ENCODE measurements at places on chromosomes 7 and 10.

GRCh38 chr7:85498031-85498430 is 311.2 kb upstream of the SEMA3D start:
- DNase-seq = no peak

GRCh38 chr7:143199040-143199439 is 15.8 kb downstream of the TAS2R39 start:
- DNase-seq = no peak

DNA sequence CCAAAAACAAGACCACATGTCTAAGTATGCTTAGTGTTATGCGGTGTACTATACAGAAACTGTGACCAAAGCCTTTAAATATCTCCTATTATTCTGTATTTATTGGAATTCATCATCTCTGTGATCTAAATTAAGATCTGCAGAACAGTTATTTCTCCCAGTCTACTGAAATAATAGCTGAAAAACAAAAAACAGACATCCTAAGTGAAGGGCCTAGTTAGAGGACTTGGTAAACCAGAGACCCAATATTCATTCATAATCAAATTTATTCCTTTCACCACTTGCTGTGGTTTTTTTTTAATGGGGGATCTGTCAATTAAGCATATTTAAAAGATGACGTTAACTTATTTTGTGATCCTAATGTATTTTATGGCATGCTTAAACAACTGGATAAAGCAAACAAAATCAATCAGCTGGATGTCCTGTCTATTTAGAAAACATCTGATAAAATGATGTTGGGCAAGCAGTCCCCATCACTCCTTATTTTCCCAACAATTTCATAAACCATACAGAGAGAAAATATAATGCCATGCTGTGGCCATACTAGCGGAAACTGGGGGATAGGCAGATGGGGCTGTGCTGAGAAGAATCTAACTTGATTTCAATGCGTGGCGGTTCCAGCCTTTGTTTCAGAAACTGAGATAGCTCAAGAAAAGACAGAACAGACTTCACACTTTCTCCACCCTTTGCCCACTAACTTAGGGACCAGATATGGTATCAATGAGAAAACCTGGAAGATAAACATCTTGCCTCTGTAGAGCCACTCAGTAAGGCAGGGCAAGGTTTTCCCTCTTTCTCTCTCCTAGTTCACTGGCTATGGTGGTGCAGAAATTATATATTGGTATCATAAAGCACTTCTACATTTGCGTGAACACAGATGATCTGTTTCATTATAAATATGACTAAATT is 32.9 kb downstream of the ICA1 start:
- DNase-seq = no peak

DNA sequence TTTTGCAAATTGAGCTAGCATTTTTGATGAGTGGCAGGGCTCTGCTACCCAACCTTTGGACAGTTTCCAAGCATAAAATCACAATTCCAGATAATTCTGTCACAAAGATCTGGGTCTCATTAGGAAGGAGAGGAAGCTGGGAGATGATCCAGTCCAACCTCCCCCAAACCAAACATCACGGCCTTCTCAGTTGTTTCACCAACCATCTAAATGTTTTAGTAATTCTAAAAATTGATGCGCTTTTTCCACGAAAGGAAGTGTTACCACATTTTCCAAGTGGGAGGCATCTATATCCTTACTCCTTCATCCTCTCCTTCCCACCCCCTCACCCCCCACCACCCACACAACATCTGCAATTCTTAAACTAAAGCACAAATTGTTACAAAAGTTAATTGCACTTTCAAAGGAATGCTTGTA is 108.3 kb downstream of the EGFR start:
- no peak for DNase-seq

DNA sequence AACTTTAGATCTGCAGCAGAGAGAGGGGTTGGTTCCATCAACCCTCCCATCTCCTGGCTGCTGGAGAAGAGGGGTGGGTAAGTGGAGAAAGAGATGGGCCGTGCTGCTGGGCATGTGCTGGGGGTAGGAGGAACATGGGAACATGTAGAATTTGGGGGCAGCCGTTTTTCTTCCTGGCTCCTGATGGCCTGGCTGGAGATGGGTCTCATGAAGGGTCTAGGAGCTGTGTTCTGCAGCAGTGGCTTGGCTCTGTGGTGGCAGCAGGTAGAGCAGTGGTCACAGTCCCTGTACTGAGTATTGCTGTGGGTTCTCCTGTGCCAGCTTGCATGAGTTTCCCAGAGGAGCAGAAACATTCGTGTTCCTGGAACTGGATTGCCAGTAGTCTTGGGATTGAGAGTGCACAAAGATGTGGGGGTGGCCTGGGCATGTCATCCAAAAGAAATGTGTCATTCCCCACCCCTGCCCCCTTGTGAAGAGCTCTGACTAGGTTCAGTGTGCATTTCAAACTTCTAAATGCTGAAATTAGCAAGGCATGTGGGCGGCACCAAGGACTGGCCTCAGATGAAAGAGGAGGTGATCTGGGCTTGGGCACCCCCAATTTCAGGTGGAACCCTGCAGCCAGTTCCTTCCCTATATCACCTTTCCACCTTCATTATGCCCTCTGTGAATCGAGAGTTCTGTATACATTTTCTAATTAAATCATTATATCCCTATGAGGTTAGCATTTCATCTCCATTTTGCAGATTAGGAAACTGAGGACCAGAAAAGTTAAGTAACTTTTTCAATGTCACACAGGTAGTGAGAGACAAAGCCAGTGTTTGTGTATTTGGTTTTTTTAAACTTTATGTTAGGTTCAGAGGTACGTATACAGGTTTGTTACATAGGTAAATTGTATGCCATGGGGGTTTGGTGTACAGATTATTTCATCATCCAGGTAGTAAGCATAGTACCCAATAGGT is 2.1 kb downstream of the CHST3 start:
- no peak for DNase-seq

DNA sequence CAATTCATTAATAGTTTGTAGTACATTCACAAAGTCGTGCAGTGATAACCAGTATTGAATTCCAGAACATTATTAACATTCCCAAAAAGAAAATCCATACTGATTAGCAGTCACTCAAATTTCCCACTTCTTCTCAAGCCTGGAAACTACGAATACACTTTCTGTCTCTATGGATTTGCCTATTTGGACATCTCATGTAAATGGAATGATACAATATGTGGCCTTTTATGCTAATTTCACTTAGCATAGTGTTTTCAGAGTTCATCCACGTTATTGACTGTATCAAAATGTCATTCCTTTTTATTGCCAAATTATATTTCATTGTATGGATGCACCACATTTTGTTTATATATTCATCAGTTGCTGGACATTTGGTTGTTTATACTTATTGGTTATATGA is 78.8 kb downstream of the STK31 start:
- DNase-seq = no peak

DNA sequence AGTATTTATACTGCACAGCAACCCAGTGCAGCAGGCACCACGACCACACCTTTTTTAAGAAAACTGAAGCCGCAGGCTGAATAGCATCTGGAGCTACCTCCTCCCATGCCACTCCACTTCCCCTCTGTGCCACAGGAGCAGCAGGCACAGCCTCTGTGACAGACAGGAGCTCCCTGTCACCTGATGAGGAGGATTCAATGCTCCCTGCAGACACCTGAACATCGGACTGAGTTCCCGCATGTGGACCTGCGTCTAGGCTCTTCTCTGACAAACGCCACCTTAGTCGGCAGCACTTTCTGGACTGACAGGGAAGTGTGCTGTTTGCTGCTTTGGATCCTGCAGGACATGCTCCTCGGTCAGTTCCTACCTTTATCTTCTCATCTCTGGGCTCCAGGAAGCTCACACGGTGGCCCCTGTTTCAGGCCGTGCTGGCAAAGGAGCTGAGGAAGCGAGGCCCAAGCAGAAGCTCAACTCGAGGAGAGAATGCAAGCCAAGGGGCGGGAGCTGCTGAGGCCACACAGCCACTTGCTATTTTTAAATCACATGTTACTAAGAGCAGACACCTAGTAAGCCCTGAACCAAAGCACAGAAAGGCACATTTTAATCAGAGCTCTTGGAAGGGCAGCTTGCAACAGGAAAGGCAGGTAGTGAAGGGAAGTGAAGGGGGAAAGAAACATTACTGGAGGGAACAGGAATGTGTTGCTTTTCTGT is 56.6 kb downstream of the VOPP1 start:
- DNase-seq = no peak

GRCh38 chr7:73830681-73831583 is at the start of gene CLDN4:
CLDN4 (plus strand) TSS chr7:73830996; CDS start chr7:73831202, 206 bp downstream.
- DNase-seq = no peak

GRCh38 chr7:129208667-129209066 is 16.2 kb upstream of the AHCYL2 start:
- no peak for DNase-seq

- peak; percentile 16 for DNase-seq
Observed at GRCh38 chr7:149624006-149624405, 126.4 kb upstream of the ZNF746 start.

DNA sequence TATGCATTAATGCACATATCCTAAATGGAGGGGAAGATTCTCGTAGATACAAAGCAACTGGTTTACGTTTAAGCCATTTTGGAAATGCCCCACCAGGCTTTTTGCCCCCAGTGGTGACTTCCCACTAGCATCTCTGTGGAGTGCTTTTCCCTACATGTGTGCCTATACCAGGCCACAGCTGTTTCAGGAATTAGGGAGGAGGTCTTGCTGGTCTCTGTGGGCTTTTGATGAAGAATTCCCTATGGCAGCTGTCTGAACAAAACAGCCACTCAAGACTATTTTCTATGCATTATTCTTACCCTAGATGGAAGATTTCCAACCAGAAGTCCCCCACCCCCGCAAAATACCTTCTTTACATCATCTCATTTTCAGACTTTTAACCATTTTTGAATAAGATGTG is 52.0 kb upstream of the NMT2 start:
- no peak for DNase-seq

DNA sequence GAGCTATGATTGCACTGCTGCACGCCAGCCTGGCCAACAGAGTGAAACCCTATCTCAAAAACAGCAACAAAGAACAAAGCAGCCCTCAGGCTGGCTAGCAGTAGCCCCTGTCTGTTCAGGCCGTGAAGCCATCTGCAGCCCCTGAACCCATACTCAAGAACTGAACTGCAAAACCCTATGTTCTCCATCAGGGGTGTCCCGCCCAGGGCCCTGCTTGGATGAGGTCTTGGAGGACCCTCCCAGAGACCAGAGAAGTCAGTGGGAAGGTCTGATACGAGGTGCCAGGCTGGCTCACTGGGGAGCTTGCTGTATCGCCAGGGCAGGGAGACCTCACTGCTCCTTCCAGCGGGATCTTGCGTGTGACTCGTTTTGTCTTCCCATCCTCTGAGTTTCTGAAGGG is 39.3 kb downstream of the RBM17 start:
- DNase-seq = no peak

GRCh38 chr10:57785068-57785467 is 482.6 kb downstream of the IPMK start:
- no peak for DNase-seq

DNA sequence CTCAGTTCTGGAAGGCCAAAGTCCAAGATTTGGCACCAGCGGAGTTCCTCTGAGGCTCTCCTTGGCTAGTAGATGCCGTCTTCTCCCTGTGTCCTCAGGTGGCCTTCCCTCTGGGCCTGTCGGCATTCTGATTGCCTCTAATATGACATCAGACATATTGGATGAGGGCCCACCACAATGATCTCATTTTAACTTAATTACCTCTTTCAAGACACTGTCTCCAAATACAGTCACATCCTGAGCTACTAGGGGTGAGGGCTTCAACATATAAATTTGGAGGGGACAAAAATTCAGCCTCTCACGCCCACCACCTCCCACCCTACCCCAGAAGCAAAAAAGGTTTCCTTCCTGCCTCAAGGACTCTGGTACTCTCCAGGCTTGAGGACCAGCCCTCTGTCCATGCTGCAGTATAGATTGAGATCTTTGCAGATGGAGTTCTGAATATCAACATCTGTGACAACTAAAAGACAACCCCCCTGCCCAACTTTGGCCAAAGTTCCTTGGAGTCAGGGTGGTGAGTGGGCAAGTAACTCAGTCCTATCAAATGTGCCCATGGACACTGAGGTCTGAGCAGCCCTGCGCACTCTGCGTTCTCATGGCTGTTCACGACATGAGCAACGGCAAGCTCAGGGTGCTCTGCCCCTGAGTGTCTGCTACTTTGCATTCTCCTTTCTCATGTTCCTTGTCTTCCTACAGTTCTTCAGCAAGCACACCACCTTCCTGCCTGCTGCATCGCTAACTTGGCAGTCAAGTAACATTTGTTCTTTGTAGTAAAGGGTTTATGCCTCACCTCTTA is 11.5 kb downstream of the TMEM176B start:
- DNase-seq = no peak

DNA sequence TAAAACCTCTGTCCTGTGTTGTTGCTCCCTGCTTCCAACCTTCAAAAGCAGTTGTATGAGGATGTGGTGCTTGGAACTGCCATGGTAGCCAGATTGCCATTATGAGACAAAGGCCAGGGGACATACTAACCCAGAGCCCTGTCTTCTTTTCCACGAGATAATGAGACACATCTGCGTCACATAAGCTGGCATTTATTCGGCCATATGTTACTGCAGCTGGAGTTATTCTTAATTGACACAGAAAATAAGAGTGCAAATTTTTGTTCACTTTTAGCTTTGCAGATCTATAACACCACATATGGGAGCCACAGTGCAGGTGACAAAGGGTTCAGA is 15.5 kb upstream of the PDLIM1 start:
- no peak for DNase-seq

DNA sequence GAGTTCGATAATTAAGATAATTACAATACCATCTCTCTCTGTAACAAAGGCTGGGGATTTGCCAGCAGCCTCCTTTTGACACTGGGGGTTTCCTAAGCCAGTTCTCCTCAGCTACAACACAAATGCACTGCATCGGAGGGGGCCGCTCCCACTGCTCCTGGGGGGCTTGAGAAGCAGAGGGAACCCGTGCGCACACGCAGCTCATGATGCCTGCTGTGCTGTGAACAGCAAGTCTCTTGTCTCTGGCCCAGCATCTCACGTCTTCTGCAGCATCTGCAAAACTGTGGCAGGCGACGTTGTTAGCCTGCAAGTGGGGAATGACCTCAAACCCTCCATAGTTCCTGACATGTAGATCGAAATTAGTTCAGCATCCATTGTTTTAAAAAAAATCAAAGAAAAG is 5.5 kb downstream of the VIPR2 start:
- DNase-seq = no peak

DNA sequence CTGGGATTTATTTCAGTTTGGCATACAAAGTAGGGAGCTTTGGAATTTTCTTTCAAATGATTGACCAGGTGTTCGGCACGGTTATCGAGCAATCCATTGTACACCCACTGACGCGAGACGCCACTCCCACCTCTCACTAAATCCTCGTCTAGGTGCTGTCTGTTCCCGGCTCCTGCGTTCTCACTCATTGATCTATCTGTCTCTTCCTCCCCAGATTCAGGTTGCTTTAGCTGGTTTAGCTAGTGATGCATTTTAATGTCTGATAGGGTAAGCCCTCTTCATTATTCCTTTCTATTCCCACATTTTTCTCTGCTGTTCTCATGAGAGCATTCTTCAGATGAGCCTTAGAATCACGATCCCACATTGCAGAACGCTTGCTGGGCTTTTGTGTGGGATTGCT is 91.7 kb downstream of the ELFN1 start:
- DNase-seq = no peak

DNA sequence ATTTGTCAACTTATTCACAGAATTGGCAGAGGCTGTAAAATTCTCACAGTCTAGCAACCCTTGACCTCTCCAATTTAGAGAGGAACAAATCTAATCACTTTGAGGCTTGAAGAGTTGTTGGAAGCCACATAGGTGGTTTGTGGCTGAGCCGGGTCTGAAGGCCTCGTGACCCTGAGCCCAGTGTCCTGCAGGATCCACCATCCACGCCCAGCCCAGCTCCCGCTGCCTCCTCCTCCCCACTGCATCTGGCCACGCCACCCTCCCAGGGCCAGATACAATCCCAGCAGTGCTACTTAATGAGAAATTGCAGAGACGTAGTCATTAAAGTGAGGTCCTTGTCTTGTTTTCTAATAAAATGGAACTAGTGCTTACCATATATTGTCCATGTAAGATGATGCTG is 81.4 kb upstream of the SHH start:
- DNase-seq = no peak
